Activated CD8-positive, alpha-beta memory T cell treated with anti-CD3 and anti-CD28 coated beads, Interleukin-2, amount 10 ng/mL, durations not matched to agents 7 days and 5 days (primary cell): ENCODE measurements at places on chromosomes 3 and 15. TPM values are rescaled to one million over a fixed set of nuclear protein-coding genes. Genes with fewer than 3 reads are reported as not detected.

- no peak overlapping the region for H3K4me3 ChIP-seq
- H3K27ac ChIP-seq = no peak overlapping the region
- H3K4me1 ChIP-seq = peaks cover 1% of the 10 kb centered on the region
These were observed 8.3 kb downstream of the DAPK2 start for GRCh38 chr15:64037966-64038365.

GRCh38 chr3:69791919-69792399 is 52.7 kb downstream of the MITF start:
- no peak overlapping the region for H3K4me3 ChIP-seq
- H3K36me3 ChIP-seq = no peaks in the 10 kb centered on the region
- no peak for DNase-seq
- no peaks in the 10 kb centered on the region for H3K4me1 ChIP-seq

GRCh38 chr3:157051055-157051454 is 108.9 kb downstream of the CCNL1 start:
- no peak overlapping the region for H3K27ac ChIP-seq
- no peak overlapping the region for H3K4me3 ChIP-seq
- H3K4me1 ChIP-seq = no peaks in the 10 kb centered on the region
- DNase-seq = no peak
- no peaks in the 10 kb centered on the region for H3K36me3 ChIP-seq

DNA sequence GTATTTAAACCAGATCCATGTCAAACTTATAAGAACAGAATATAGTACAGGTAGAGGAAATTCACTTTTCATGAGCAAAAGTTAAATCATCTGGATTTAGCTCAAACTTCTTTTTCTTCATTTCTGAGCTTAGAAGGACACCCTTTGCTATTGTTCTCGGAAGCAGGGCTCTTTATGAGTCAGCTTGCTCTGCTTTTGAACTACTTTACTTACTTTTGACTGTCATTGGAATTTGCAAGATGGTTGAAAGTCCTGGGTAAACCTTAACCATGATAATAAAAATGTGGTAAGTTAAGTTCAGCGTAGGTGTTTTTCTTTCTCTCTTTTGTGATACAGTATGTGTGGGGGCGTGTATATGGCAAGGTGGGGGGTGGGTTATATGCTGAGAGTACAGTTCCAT is 312.7 kb upstream of the DPH6 start:
- H3K27me3 ChIP-seq = no peaks in the 10 kb centered on the region
- no peaks in the 10 kb centered on the region for H3K4me1 ChIP-seq
- no peak for DNase-seq
- H3K27ac ChIP-seq = no peak overlapping the region
- no peaks in the 10 kb centered on the region for H3K36me3 ChIP-seq

DNA sequence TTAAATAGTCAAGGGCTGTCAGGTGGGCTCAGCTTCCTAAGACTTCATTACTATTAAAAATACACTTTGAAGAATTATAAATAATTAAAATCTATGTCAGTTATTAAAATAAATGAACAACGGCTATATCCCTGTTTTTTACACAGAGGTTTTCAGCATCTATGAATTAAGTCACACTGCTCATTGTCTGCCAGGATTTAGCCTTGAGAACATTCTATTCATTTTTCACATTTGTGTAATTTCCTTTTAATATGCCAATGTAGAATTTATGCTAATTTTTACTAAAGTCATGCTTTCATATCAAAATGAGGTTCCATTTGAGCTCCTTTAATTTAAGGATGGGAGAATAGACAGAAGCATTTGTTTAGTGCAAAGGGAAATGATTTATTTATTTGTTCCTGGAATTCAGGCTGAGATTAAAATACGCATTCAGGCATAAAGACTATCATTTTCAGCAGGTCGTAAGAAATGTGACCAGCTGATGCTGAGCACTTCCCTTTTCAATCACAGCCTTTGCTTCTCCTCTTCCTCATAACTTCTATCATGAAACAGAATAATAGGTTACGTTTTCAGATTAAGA is 345.1 kb downstream of the MFSD1 start:
- DNase-seq = no peak
- H3K36me3 ChIP-seq = no peaks in the 10 kb centered on the region
- H3K4me1 ChIP-seq = no peaks in the 10 kb centered on the region

SCN11A gene
- 0.03 TPM for total RNA-seq

DNA sequence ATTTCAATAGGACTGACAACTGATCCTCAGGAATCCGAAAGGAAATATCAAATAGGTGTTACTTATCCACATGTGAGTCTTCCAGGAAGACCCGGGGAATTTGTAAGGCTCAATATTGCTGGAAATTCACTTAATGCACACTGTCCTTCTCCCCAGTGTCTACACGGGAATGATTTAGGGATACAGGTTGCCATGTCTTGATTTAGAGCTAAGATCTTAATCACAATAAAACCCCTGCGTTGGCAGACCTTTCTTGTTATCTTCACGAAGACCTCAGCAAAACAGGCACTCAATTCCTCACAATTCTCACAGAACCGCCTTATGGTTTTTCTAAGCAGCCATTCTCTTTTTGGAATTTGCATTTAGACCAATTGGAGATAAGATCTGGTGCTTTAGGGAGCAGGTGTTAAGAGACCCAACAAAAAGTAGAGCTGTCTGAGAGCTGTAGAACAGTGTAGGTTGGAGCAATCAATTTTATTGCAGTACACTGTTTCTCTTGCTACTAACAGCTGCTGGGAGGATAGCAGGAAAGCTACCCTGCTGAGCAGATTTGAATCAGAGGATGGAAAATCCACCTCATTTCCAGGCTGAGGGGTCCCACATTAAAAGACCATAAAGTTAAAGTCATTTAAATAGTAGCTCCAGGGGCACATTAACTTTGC is 925.7 kb downstream of the EPHA3 start:
- H3K27ac ChIP-seq = no peak overlapping the region
- H3K4me1 ChIP-seq = no peaks in the 10 kb centered on the region
- H3K36me3 ChIP-seq = no peaks in the 10 kb centered on the region
- no peak overlapping the region for H3K4me3 ChIP-seq
- DNase-seq = no peak

DNA sequence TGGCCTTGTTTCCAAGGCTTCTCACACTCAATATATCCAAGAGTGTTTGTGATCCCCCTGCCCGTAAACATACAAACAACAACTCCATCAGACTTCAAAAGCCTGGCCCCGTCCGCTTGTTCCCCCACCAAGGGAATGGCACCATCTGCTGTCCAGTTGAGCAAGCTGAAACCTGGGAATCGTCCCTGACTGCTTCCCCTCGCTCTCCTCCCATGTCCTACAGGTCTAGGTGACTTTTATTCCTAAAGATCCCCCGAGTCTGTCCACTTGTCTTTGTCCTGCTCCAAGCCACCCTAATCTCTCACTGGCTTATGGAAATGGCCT is 27.9 kb upstream of the FAM174B start:
- H3K36me3 ChIP-seq = no peaks in the 10 kb centered on the region
- H3K4me1 ChIP-seq = no peaks in the 10 kb centered on the region
- no peak overlapping the region for H3K27ac ChIP-seq
- H3K4me3 ChIP-seq = no peak overlapping the region

GRCh38 chr3:100173961-100174360 is 59.7 kb upstream of the FILIP1L start:
- H3K4me1 ChIP-seq = no peaks in the 10 kb centered on the region
- H3K4me3 ChIP-seq = no peak overlapping the region
- no peaks in the 10 kb centered on the region for H3K27me3 ChIP-seq
- no peak for DNase-seq

DNA sequence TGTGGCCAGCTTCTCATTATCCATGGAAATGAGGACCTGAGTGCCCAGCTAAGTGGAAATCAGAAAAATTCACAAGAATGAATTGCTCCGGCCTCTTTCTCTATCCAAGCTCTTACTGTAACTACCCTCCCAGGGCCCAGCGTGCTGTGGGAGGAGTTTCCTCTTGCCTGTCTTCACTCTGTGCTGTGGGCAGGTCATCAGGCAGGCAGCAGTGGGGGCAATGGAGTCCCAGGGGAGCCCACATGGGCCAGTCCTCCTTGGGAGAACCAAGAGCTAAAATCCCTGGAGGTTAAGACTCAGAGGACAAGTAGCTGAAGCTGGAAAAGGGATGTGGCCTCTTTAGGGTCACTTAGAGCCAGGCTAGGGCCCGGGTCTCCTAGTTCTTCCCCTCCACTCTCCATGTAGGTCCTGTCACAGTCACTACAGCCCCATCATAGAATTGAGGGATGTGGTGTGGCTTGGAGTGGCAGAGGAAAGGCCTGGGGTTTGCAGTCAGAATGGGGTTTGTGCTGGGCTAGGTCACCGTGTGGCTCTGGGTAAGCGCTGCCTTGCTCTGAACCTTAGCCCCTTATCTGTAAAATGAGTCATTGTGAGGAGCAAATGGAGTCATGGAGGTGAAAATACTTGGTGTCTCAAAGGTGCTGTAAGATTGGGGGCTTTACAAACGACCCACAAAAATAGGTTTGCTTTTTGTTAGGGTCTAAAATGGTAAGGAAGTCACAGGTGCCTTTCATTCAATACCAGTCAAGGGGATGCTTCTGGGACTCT is 3.7 kb downstream of the GASK1A start:
- no peak overlapping the region for H3K4me3 ChIP-seq
- no peak for DNase-seq
- peaks cover 4% of the 10 kb centered on the region for H3K4me1 ChIP-seq
- no peaks in the 10 kb centered on the region for H3K36me3 ChIP-seq
- no peak overlapping the region for H3K27ac ChIP-seq
- H3K27me3 ChIP-seq = peaks cover 48% of the 10 kb centered on the region

P2RY13 gene
- not detected for total RNA-seq

MKRN3 gene
- total RNA-seq = 1.4 TPM

GRCh38 chr3:121981473-121981872 is 40.6 kb downstream of the ILDR1 start:
- no peak overlapping the region for H3K4me3 ChIP-seq
- peaks cover 57% of the 10 kb centered on the region for H3K36me3 ChIP-seq
- peaks cover 27% of the 10 kb centered on the region for H3K4me1 ChIP-seq
- peaks cover 8% of the 10 kb centered on the region for H3K27me3 ChIP-seq
- no peak overlapping the region for H3K27ac ChIP-seq
- no peak for DNase-seq

CRBN gene
- total RNA-seq = 39.8 TPM

GRCh38 chr3:110413807-110414748 is 657.5 kb upstream of the NECTIN3 start:
- H3K27ac ChIP-seq = no peak overlapping the region
- no peak overlapping the region for H3K4me3 ChIP-seq
- H3K27me3 ChIP-seq = peaks cover 2% of the 10 kb centered on the region
- no peaks in the 10 kb centered on the region for H3K4me1 ChIP-seq
- no peak for DNase-seq

BHLHE40 gene
- total RNA-seq = 281 TPM

SLC28A2 gene
- not detected for total RNA-seq

SERINC4 gene
- total RNA-seq = 0.30 TPM

DNA sequence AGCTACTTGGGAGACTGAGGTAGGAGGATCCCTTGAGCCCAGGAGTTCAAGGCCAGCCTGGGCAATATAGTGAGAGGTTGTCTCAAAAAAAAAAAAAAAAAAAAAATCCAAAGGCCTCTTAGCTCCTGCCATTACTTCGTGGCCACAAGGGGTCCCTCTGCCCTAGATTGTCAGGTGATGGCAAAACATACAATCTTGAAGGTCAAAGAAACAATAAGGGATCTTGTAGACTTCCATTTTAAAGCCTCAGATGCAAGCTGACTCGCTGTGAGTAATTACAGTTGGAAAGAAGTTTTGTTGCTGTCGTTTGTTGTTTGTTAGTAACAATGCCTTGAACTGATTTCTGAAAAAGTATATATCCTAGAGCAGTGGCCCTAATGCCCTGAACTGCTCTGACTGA is 55.9 kb upstream of the PLCL2 start:
- peaks cover 18% of the 10 kb centered on the region for H3K4me1 ChIP-seq
- no peaks in the 10 kb centered on the region for H3K36me3 ChIP-seq
- peaks cover 4% of the 10 kb centered on the region for H3K27me3 ChIP-seq

DNA sequence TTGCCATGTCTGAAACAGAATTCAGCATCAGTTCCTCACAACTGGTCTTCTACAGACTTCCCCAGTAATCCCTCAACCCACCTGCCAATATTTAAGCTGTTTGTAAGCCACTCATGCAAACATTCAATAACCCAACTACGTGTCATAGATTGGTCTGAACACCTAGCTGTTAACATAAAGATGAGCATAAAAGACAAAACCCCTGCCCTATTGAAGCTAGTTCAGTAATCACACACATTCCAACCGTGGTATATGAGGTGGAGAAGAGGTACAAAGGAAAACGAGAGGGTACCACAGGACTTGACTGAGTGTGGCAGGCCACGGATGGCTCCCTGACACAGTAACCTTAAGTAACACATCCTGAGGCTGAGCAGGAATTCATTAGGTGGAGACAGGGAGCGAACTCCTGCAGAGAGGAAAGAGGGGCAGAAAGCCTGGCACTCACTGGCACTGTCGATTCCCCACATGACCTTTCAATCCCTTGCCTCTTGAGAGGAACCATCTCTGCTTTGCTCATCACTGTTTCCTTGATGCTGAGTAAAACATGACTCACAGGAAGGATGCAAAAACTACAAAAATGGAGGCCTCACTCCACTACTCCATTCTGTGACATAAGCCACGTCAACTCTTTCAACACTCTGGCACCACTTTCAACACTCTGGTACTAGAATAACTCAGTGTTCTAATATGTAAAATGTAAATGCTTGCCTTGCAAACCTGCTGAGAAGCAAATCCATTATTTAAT is 31.3 kb downstream of the RPN1 start:
- H3K4me3 ChIP-seq = peak overlapping the region; percentile 99
- H3K27ac ChIP-seq = peak overlapping the region; percentile 95
- no peaks in the 10 kb centered on the region for H3K27me3 ChIP-seq

GRCh38 chr3:41598402-41599126 is 363.3 kb downstream of the ULK4 start:
- H3K4me1 ChIP-seq = no peaks in the 10 kb centered on the region
- H3K27me3 ChIP-seq = no peaks in the 10 kb centered on the region
- H3K36me3 ChIP-seq = no peaks in the 10 kb centered on the region
- no peak overlapping the region for H3K4me3 ChIP-seq

DNA sequence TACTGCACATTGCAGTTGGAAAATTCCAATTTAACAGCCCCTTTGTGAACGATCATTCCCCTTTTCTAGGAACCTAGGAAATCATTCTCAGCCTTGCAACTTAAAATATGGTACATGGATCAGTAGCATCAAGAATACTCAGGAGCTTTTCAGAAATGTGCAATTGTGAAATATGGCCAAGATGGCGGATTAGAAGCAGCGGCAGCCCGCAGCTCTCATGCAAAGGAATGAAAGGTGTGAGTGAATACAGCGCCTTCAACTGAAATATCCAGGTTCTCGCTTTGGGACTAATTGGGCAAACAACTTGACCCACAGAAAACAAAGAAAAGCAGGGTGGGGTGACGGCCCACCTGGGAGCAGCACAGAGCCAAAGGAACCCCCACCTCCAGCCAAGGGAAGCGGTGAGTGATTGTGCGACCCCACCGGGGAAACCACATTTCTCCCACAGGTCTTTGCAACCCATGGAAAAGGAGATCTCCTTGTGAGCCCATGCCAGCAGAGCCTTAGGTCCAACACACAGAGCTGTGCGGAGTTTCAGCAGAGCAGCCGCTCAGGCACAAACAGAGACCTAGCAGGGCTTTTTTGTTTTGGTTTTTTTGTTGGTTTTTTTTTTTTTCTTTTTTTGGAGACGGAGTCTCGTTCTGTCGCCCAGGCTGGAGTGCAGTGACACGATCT is 7.6 kb upstream of the AVEN start:
- H3K27me3 ChIP-seq = peaks cover 12% of the 10 kb centered on the region
- no peak overlapping the region for H3K4me3 ChIP-seq
- H3K27ac ChIP-seq = no peak overlapping the region
- DNase-seq = no peak

- H3K27me3 ChIP-seq = no peaks in the 10 kb centered on the region
- H3K36me3 ChIP-seq = peaks cover 27% of the 10 kb centered on the region
- H3K27ac ChIP-seq = no peak overlapping the region
These were observed 10.9 kb downstream of the PLCD1 start for GRCh38 chr3:38018296-38019266.

CDHR4 gene
- 0.16 TPM for total RNA-seq
